ENCODE measurements at places on chromosomes 4 and X. TPM values are rescaled to one million over a fixed set of nuclear protein-coding genes. Genes with fewer than 3 reads are reported as not detected.

- no peak for DNase-seq
Observed at GRCh38 chrX:72299891-72300630, 5.7 kb downstream of the CITED1 start.

The UGT2B15 gene
- total RNA-seq = 0.11 TPM

DNA sequence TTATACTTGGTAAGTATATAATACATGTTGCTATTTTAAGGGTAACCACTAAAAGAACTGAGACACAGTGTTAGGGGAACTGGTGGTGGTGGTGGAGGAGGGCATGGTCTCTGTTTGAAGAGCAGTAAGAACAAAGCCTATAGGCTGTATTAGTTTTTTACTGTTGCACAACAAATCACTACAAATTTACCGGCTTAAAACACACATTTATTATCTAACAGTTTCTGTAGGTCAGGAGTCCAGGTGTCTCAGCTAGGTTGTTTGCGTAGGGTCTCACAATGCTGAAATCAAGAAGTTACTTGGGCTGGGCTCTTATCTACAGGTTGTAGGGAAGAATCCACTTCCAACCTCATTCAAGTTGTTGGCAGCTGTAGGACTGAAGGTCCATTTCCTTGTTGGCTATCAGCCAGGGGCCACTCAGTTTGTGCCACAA, 52.6 kb downstream of the CASK start:
- DNase-seq = no peak

DNA sequence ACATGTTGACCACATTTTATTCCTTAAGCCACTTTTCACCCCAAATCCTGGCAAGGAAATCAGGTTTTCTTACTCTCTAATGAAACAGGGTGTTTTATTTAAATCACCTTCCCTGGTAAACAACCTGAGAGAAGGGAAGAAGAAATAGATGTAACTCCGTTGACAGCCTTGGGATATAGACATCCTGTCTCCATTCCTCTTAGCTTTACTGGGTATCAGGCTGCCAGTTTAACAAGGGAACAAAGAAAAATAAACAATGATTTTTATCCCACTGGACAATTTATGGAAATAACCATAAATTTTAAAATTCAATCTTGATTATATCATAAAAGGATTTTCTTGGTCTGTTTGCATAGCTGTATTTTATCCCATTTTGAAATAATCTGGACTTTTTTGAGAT, 49.2 kb downstream of the EDNRA start:
- DNase-seq = no peak

DNA sequence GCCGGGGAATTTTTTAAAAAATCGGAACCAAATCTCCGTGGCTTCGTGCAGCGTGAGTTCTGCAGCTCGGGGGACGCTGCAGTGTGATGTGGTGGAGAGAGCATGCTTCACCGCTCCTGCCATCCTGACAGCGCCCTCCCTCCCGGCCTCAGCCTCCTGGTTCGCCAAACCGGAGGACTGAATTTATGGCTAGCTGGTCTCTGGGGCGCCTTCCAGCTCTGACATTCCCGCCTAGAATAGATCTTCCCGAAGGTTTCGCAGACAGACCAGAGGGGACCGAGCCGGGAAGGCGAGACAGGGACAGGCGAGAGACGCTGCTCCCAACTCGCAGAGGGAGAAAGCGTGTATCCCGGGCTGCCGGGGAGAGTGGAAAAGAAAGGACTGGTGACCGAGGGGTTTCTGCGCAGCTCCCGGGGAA, 25.9 kb downstream of the HOPX start:
- DNase-seq = no peak

- DNase-seq = no peak
Observed at GRCh38 chrX:2696698-2697215, 5.7 kb downstream of the CD99 start.

Data from mesothelial cell of epicardium (in vitro differentiated cells).